ENCODE measurements at places on chromosomes 12 and 14.
A peak's percentile ranks its signal among the peaks of the same experiment; 100 is the strongest.

GRCh38 chr12:26848156-26848825, 15.3 kb upstream of the ITPR2 start:
- peak; percentile 50 for DNase-seq

DNA sequence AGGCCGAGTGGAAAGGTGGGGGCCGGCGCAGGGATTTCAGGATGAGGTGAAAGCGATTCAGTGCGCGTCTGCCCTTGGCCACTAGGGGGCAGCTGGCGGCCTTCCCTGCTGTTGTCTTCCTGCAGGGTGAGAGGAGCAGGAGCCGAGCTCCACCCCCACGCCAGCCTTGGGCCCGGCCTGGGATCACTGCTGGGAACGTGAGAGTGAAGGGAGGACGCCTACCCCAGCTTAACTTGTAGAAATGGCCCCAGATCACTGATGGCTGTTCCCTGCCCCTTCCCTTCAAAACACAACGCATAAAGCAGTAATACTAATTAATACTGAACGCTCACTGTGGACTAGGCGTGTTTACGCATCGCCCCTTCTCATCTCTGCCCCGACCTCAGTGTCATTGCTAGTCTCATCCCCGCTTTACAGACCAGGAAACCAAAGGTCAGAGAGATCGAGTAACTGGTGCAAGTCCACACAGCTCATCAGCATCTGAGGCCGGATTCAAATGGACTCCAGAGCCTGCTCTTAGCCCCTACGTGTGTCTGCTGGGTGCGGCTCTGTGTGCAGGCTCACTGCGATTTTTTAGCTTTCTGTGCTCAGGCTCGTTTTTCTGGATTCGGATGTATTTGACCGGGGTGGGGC, 24.3 kb downstream of the MVK start:
- DNase-seq, result peak; percentile 77

GRCh38 chr12:31444736-31445135, 118.8 kb upstream of the SINHCAF start:
- no peak for DNase-seq

- DNase-seq, result no peak
Observed at GRCh38 chr12:93706387-93706786, 29.2 kb downstream of the CRADD start.

GRCh38 chr12:93922583-93923006, 225.8 kb upstream of the PLXNC1 start:
- no peak for DNase-seq

DNA sequence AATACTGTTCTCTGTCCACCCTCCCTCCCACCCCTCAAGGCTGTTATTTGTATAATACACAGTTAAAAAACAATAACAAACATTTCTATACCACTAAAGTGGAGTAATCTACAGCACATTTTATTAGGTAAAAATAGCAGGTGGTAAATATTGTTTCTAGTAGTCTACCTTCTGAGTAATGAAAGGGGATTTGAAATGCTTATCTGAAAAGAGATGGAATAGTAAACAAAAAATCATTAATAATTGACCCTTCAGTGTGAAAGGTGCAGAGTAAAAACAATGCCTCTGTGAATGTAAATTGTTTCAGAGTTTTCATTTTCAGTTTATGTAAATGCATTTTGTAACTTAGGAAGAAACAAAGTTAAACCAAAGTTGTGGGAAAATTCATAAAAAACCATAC, 321.2 kb downstream of the SLC16A7 start:
- no peak for DNase-seq

DNA sequence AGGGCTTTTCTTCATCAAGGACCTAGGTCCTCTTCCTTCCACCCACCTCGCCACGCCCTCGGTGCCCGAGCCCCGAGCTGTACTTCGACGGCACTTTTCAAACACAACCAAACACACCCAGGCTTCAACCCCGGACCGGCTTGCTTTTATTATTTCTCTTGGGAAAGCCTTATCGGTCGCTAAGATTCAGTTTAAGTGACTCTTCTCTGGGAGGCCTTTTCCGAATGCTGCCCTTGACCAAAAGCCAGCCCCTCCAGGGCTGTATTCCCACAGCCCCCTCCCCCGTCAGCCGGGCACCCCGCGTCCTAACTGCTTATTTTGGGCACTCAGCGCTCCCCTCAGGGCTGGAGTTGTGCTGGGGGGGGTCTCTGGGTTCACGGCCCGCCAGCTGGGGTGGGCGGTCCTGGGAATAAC, 644 bp upstream of the PPP4R4 start:
- no peak for DNase-seq

Measured in AG10803 (cell line).